Calu3 (cell line): ENCODE measurements at places on chromosomes 2 and 18.

DNA sequence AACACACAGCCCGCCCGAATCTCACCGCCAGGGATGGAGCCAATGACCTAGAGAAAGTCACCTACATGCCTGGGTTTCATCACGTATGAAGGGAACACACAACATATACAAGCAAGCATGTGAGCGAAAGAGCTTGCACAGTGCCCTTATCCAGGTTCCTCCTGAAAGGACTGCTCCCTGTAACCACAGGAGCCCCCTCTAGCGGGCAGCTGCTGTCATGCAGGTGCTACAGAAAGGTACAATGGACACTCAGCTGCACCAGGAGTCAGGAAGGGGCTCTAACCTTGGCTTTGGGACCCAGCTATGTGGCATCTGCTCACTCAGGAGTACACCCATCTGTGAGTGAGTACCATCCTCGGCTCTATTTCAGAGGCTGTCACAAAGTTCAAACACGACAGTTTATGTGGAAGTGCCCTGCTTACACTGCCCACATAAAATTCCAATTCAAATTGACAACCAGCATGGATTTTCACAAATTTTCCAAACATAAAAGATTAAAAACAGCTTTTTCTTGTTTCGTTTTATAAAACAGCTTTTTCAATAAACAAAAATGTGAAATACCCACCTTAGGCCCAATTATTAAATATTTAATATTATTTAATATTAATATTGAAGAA is 3.5 kb downstream of the NDUFA10 start:
- peak; percentile 85 for DNase-seq

- DNase-seq = no peak
These were observed 90.4 kb downstream of the CYP26B1 start for GRCh38 chr2:72057308-72057707.

DNA sequence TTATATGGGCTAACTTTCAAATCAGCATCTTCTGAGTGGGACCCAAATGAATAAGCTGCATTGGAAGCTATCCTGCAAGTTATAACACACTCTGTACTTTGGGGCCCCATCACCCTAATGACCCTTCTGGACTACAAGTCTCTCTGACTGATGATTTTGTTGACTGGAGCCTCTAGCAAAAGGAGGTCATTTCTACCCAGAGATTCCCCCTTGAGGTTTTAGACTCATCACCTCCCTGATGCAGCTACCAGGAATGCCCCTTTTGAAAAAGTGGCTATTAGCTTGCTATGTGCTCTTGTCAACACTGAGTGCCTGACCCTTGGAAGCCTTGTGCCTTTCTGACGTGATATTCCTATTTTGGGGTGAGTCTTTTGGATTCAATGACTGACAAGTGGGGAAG is 54.5 kb upstream of the NEMP2 start:
- DNase-seq = no peak

GRCh38 chr2:232310121-232310520 is 68.4 kb upstream of the ALPP start:
- no peak for DNase-seq

- DNase-seq = no peak
These were observed 22.2 kb downstream of the SKA1 start for GRCh38 chr18:50397023-50397422.

- DNase-seq = no peak
These were observed 11.2 kb downstream of the CWC22 start for GRCh38 chr2:179995741-179996515.

GRCh38 chr2:170723446-170723958 is 8.4 kb downstream of the SP5 start:
- no peak for DNase-seq

- no peak for DNase-seq
These were observed 448.1 kb downstream of the TSN start for GRCh38 chr2:122203523-122203922.

- no peak for DNase-seq
These were observed 169.0 kb downstream of the FTCDNL1 start for GRCh38 chr2:199682001-199682400.

- DNase-seq = no peak
These were observed 22.8 kb downstream of the SGPP2 start for GRCh38 chr2:222447131-222447530.

GRCh38 chr18:73270920-73271634 is 403.3 kb upstream of the NETO1 start:
- no peak for DNase-seq
